IPS-NIHi11 (cell line): ENCODE measurements at places on chromosomes 1 and 21.
A peak's percentile ranks its signal among the peaks of the same experiment; 100 is the strongest.

- no peak for DNase-seq
Observed at GRCh38 chr1:18005238-18005637, 102.4 kb upstream of the IGSF21 start.

DNA sequence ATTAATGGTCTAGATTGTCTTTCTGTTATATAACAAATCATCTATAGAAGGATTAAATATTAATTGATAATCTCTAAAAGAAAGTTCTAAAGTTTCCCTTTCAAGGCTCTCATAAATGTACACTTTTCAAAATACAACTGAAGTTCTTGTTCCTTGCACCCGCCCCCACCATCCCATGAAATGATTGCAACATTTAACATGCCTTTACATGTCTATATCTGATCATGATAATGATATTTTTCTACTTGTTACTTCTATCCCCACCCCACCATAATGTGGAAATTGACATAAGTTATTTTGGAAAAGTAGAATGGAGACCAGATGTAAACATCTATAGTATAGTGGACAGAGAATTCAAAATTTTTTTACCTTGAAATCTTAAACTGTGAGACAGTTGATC is 186.6 kb downstream of the NTNG1 start:
- DNase-seq: no peak

GRCh38 chr21:34282223-34282622 is 81.6 kb upstream of the KCNE2 start:
- no peak for DNase-seq

GRCh38 chr21:28375708-28376385 is 616.8 kb downstream of the LTN1 start:
- no peak for DNase-seq

GRCh38 chr1:60423146-60423780 is 349.7 kb upstream of the C1orf87 start:
- no peak for DNase-seq

DNA sequence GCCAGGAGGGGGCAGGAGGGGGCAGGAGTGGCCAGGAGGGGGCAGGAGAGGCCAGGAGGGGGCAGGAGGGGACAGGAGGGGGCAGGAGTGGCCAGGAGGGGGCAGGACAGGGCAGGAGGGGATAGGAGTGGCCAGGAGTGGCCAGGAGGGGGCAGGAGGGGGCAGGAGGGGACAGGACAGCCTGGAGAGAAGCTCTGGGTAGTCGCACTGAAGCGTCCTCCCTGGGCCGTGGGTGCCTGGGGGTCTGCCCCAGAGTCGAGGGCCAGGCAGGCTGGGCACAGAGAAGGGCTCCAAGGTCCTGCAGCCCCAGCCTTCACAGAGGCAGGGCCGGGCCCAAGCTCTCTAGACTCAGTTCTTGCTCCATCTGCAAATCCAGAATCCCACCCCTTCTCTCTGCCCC is 22.9 kb downstream of the MEGF6 start:
- DNase-seq: no peak

DNA sequence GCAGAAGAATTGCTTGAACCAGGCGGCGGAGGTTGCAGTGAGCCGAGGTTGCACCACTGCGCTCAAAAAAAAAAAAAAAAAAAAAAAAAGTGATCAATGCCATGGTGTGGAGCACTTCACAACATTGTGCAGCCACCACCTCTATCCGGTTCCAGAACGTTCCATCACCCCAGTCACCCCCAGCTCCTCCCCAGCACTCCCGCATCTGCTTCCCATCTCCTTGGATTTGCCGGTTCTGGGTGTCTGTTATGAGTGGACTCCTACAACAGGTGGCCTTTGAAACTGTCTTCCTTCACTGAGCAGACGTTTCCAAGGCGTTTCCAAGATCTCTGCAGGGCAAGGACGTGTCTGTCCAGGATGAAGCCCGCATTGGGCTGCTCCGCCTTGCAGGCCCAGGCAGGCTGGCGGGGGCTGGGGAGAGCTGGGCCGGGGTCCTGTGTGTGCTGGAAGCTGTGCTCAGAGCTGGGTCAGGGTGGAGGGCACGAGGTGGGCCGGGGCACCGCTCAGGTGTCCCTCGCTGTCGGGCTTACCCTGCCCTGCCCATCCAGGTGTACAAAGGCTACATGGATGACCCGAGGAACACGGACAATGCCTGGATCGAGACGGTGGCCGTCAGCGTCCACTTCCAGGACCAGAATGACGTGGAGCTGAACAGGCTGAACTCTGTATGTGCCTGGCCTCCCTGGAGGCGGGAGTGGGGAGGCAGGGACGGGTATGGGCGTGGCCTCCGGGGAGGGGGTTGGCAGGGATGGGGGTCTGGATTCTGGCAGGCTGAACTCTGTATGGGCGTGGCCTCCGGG is 14.9 kb upstream of the LRRC3 start:
- DNase-seq: peak; percentile 30

- no peak for DNase-seq
Observed at GRCh38 chr1:86149591-86149990, 7.0 kb downstream of the COL24A1 start.

- no peak for DNase-seq
Observed at GRCh38 chr1:62693123-62693522, 4.9 kb upstream of the DOCK7 start.

DNA sequence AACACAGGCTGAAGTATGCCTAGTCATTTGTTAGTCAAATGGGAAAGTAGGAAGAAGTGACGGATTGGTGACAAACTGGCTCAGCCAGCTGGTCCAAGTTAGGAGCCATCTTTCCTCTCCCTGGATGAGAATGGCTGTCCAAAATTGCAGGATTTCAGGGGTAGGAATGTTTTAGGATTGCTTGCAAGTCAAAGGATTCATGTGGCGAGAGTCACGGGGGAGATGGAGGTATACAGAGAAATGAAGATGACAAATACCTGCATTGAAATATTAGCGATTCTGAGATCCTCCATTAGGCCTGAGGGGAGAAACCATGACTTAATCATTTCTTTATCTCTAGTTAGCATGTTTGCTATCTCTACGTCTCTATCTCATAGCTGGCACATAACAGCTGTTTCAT is 41.8 kb upstream of the PIGC start:
- DNase-seq: no peak

- DNase-seq: no peak
Observed at GRCh38 chr1:40539338-40539737, 7.9 kb downstream of the ZNF684 start.

- no peak for DNase-seq
Observed at GRCh38 chr1:39526466-39527189, 35.2 kb downstream of the BMP8A start.

GRCh38 chr1:211182746-211183145 is 48.8 kb upstream of the KCNH1 start:
- no peak for DNase-seq
